ENCODE measurements at places on chromosomes 3 and 15.

- no peak for DNase-seq
These were observed 203.0 kb downstream of the AKAP13 start for GRCh38 chr15:85583442-85583841.

- DNase-seq: no peak
These were observed 104.1 kb downstream of the GSK3B start for GRCh38 chr3:119989981-119990655.

GRCh38 chr3:128379367-128380160 lies 87.1 kb downstream of the DNAJB8 start:
- DNase-seq: peak; percentile 60

- peak; percentile 24 for DNase-seq
These were observed 8.1 kb downstream of the CAV3 start for GRCh38 chr3:8741581-8742261.

DNA sequence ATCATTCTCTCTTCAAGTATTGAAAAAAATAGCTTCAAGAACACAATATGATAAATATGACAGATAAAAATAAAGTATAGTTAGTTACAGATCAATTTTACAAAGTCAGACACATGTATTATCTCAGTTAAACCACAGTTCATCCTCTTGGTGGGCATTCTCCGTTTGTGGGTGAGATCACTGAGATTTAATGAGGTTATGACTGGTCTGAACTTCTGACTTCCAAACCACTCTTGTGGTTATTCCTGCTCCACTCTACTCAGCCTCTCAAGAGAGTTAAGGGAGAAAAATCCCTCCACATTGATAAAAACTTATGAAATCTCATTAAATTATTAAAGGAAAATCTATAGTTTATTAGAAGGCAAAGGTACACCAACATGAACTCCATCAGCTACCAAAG lies 229.9 kb upstream of the LRTM1 start:
- DNase-seq: no peak
